ENCODE measurements at places on chromosomes 3 and 15.

GRCh38 chr3:79268422-79268821 lies 499.4 kb downstream of the ROBO1 start:
- no peak for DNase-seq

DNA sequence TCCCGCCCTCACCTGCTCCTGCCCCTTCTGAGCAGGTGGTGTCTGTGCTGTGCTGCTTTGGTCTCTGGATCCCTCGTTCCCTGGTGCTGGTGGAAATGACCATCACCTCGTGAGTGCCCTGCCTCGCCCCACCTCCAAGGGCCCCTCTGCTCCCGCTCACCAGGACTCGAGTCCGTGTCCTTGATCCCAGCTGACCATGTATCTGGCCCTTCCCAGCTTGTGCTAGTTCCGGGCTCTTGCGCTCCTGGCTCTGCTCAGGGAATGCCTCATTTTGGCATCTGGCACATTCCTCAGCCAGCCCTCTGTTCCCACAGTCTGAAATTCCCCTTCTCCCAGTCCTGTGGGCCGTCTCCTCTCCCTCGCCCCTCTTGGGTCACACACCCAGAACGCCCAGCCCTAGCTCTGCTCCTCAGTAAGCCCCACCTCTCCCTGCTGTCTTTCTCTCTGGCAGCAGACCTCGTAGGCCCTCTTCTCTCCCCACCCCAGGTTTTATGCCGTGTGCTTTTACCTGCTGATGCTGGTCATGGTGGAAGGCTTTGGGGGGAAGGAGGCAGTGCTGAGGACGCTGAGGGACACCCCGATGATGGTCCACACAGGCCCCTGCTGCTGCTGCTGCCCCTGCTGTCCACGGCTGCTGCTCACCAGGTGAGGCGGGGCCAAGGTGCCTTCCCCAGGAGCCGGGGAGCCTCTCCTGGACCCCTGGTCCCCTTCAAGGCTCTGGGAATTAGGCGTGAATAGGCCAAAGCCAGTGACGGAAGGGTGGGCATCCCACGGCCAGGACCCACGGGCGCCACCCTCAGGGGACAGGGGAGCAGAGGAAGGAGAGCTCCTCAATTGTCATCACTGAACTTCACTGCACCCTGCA lies 11.5 kb downstream of the SLC51A start:
- DNase-seq = peak; percentile 20

DNA sequence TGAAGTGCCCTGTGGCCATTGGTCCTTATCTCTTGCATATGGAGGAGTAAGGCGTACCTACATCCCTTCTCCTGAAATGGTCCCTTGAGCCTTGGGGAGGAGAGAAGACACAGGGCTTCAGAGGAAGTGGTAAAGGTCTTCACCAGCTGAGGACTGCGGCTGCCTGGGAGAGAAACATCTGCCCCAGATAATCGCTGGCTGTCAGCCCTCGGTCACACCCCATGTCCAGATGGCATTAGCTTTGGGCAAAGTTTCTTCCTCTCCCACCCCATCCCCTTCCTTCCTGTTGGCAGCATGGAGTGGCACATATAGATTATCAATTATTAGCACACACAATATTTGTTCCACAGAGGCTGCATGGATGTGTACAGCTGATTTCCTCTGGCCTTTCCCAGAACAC lies 61.6 kb downstream of the LRTM1 start:
- no peak for DNase-seq

DNA sequence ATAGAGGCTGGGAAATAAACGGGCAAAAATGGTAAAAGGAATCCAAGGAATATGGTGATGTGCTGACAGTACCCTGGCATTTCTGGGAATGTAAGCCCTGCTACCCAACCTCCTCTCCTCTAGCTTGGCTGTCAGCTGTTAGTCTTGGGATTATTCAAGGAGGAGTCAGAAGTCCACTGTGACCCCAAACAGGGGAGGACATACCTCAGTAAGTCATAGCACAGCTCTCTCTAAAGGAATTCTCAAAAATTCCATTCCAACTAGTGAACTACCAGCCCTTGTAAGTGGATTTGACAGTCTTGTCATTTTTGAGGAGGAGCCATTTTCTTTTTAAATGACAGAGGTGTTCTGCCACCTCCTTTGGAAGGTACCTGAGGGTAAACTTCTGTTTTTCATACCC lies 207.5 kb downstream of the PDCD6IP start:
- DNase-seq = no peak

GRCh38 chr3:134908271-134908670 lies 113.2 kb downstream of the EPHB1 start:
- DNase-seq = no peak

- DNase-seq = peak; percentile 15
Observed at GRCh38 chr15:41417418-41418195, 712 bp downstream of the RTF1 start.

- no peak for DNase-seq
Observed at GRCh38 chr3:43259626-43260025, 26.7 kb upstream of the SNRK start.

DNA sequence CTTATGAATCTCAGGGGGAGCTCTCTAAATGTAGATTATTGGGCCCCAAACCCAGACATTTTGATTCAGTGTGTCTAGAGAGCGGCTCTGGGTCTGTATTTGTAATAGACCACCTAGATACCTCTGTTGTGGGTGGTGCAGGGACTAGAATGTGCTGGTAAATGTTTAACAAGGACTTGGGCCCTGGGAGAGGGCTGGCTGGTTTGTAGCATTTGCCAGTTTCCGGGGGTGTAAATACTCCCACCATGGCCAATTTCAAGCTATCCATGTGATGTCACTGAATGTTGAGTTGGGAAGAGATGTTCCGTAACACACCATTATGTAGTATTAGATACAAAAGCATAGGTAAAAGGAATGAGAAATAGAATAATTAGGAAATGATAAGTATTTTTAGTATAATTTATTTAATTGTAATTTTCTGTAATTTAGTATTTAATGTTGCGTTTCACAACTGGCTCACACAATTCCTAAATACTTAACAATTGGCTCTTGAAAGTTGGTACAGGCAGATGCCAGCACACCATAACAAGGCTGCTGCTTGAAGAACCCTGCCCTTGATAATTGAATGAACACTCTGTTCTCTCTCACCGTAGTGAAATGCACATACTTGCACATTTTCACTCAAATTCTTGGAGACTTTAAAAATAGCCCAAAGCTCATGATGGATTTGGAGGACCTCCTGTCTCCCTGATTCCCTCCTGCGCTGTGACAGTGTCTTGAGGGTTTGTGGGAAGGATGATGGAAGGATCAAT lies 359.2 kb upstream of the PROK2 start:
- DNase-seq = no peak

- no peak for DNase-seq
Observed at GRCh38 chr3:57109437-57110199, 49.2 kb downstream of the SPATA12 start.
